ENCODE measurements at places on chromosomes 2 and 18.

- DNase-seq, result no peak
Measured at GRCh38 chr2:85428343-85428881, 9.9 kb downstream of the SH2D6 start.

DNA sequence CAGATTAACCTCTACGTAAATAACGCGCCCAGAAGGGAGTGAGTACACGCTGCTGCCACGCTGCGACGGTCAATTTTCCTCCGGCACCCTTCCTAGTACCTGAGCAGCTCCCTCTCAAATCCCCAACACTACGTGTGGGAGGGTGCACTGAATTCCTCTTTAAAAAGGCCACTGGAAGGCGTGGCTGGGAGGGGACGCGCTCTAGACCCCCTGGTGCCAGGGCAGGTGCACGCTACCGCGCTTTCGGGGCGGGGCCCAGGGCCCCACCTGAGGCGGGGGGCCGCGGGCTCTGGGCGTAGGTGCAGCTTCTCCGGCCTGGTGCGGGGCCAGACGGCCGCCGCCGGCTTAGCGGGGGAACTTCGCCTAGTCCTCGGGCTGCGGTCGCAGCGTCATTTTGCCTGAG lies 668 bp upstream of the ANKRD12 start:
- DNase-seq, result no peak

- no peak for DNase-seq
Measured at GRCh38 chr2:124328397-124328796, 303.3 kb downstream of the CNTNAP5 start.

DNA sequence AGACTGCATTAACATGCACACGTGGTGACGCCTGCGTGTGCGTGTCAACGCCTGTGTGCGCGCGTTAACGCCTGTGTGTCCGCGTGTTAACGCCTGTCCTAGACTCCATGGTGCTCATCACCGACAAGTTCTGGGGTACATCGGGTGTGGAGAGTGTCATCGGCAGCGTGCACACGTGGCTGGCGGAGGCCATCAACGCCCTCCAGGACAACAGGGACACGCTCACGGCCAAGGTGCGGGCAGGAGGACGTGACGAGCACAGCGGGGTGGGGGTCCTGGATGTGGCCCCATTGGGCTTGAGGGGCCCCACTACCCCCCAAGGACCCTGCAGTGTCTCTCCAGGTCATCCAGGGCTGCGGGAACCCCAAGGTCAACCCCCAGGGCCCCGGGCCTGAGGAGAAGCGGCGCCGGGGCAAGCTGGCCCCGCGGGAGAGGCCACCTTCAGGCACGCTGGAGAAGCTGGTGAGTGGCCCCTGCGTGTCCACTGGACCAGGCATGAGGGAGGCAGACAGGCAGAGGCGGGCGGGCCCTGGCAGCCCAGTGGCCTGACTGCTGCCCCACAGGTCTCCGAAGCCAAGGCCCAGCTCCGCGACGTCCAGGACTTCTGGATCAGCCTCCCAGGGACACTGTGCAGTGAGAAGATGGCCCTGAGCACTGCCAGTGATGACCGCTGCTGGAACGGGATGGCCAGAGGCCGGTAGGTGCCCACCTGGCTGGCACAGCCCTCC lies 29.2 kb downstream of the GPC1 start:
- no peak for DNase-seq

- DNase-seq, result no peak
Measured at GRCh38 chr2:168469281-168469988, 13.4 kb downstream of the CERS6 start.

DNA sequence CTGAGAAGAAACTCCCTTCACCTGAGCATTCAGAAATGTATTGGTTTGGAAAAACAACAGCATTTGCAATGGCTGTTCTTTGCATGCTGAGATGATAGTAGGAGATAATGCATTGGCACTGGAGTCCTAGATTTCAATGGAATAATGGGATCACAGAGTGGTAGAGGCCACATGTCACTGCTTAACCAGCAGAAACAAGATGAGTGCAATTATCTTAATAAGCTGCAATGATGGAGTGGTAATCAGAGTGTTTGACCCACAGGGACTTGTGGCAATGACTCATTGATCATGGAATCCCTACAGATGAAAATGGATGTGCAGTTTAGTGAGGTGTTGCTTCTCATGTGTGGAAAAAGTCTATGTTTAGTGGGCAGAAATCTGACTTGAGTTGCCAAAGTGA lies 218.8 kb upstream of the ZEB2 start:
- DNase-seq, result no peak

- DNase-seq, result no peak
Measured at GRCh38 chr2:156452971-156453370, 16.8 kb downstream of the GPD2 start.

DNA sequence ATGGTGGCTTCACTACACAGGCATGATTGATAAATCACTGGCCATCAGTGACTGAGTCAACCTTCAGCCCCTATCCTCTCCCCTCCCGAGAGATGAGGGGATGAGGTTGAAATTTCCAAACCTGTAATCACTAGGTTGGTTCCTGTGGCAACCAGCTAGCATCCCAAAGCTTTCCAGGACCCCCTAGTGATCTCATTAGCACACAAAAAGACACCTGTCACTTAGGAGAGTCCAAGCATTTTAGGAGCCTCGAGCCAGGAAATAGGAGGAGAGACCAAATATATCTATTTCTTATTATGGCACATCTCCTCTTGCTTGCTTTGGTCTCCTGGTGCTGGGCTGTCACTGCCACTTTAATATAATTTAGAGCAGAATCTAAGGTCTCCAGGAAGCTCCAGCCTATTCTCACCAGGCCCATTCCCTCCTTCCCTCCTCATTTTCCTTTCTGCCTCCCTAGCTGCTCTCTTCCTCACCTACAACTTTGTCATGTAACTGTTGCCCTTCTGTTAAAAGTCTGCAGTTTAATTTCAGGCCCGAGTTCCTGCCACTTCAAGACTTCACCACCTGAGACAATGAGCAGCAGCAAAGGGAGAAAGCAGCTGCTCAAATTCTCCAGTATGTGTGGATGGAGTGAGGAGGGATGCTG lies 33.2 kb upstream of the NAB1 start:
- no peak for DNase-seq

- DNase-seq, result no peak
Measured at GRCh38 chr2:171564463-171564862, 42.2 kb downstream of the CYBRD1 start.

DNA sequence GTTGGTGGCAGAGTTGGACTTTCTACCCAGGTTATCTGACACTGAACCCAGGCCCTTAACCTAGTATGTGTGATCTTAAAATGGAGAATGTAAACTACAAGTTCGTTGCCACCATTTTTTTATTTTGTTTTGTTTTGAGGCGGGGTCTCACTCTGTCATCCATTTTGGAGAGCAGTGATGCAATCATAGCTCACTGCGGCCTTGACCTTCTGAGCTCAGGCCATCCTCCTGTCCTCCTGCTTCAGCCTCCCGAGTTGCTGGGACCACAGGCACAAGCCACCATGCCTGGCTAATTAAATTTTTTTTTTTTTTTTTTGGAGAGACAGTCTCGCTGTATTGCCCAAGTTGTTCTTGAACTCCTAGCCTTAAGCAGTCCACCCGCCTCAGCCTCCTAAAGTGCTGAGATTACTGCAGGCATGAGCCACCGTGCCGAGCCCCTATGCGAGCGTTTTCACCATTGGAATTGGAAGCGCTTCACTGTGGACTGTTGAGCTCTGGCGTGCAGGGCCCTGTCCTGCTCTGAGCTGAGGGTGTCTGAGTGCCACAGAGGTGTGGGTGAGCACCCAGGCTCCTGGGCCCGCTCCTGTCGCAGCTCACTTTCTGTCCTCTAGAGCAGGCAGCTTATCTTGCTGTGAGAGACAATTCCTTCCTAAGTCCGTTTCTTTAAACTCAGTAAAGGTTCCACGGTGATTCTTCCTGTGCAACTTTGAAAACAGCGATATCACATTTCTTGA lies 186.9 kb downstream of the LDLRAD4 start:
- DNase-seq, result no peak

GRCh38 chr2:241073166-241074064 lies 28.7 kb downstream of the MTERF4 start:
- DNase-seq, result no peak

GRCh38 chr2:224221455-224221913 lies 180.4 kb downstream of the FAM124B start:
- no peak for DNase-seq

DNA sequence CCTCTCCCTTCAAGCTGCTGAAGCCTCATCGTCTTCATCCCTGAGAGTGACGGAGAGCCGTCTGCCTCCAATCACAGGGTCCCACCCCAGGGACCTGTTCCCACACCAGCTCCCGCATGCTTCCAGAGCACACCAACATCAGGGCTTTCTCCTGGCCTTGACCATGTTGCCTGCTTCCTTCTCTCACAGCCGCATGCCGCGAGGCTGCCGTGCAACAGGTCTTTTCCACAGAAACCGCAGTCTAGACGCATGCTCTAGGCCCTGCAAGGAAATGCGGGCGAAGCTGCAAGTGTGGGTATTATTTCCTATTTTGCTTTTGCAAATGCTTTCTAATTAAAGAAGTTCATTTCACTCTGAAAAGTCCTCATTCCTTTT lies 277.8 kb downstream of the EIPR1 start:
- DNase-seq, result no peak

DNA sequence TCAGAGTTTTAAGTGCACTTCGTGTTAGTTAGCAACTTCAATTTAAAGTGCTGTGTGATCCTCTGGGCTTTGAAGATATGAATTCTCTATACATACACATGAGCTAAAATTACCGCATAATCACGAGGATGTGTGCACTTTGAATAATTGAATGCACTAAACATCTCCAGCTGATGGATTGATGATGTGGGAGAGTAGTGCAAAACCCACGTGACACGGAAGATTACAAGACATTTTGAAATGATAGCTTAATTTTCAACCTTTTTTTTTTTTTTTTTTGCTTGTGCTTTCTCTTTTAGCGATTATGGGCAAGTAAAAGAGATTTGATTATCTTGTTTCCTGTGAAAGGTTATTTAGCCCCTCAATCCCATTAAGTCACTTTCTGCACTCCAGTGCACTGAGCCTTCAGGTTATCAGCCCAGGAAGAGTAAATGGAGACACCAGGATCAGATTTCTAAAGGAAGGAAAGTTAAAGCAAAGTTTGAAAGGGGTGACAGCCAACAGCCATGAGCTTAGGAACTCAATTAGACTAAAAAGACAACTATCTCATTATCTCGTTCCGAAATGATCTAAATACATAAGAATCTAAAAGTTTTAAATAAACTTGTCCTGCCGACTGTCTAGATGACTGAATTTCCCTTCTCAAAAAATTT lies 81.6 kb downstream of the CDK15 start:
- DNase-seq, result no peak

DNA sequence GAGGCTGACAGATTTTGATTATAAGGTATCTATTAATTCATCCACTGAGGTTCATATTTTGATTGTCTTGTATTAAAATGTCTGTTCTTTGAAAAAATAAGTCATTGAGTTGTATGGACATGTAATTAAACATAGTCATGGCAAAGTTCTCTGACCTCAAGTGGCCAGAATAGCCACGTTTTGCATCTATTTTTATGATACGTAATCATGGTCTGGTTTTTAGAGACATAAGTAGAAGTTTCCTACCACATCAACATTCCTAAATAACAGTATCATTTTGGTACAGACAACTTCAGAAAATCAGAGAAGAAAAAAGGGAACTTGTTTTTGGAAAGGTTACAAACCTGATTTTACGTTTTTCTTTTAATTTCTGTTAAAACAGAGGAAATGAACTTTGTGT lies 47.6 kb downstream of the COL5A2 start:
- no peak for DNase-seq

- DNase-seq, result no peak
Measured at GRCh38 chr2:79511320-79511951, 1.4 kb upstream of the CTNNA2 start.

DNA sequence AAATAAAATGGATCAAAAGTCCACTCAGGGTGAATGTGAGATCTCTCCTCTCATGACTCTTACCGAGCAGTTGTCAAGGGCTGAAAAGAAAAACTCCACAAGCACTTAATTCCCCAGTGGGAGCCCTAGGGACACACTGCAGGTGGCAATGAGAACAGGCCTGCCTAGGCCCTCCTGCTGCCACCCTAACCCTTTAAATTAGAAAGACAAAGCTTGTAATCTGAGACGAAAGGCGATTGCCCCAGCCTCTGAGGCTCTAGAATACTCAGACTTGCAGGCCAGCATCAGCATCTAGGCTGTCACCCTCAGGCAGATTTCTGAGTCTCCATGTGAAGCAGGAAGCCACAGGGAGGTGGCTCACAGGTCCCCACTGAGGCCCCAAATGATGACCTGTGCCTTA lies 457.0 kb upstream of the MYT1L start:
- no peak for DNase-seq

DNA sequence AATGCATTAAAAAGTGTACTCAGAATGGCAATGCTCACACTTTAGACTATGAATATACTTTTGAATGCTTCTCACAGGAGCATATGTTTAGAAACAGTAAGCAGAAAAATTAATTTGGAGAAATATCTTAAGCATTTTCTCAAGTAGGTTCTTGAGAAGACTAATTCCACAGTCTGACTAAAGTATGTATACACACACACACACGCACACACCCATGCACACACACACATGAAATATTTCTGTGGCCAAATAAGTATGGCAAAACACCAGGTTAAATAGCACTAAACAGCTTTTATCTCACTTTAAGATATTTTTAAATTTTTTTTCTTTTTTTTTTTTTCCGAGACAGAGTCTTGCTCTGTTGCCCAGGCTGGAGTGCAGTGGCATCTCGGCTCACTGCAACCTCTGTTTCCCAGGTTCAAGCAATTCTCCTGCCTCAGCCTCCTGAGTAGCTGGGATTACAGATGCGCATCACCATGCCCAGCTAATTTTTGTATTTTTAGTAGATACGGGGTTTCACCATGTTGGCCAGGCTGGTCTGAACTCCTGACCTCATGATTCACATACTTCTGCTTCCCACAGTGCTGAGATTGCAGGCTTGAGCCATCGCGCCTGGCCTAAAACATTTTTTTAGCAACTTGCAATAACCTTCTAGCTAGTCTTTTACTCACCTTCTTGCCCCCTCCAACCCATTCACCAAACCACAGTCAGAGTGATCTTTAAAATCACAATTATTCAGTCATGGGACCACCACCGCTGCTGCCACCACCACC lies 67.5 kb upstream of the SCG2 start:
- DNase-seq, result no peak

- DNase-seq, result no peak
Measured at GRCh38 chr2:233353101-233353768, 1.1 kb upstream of the DGKD start.

DNA sequence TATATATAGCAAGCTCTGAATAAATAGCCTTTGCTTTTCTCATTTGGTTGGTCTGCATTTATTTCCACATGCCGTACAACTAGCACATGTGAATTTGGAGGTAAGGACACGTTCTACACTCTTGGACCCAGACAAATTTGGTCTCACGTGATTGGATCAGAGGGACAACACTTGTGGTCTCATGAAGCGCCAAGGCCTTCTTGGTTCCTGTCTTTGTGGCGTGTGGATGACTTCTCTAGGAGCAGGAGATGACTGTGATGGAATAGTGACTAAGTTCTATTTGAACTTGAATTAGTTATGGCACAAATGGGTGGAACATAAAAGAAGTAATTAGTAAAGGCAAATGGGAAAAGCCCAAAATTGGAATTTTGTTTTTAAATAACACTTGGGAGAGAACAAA lies 206.9 kb downstream of the BCL2 start:
- no peak for DNase-seq

- no peak for DNase-seq
Measured at GRCh38 chr2:23269747-23270146, 115.2 kb upstream of the KLHL29 start.

All from effector memory CD8-positive, alpha-beta T cell (primary cell).